ENCODE measurements at places on chromosomes 6 and 20.

- no peak for DNase-seq
Observed at GRCh38 chr6:22657352-22657980, 88.1 kb downstream of the HDGFL1 start.

DNA sequence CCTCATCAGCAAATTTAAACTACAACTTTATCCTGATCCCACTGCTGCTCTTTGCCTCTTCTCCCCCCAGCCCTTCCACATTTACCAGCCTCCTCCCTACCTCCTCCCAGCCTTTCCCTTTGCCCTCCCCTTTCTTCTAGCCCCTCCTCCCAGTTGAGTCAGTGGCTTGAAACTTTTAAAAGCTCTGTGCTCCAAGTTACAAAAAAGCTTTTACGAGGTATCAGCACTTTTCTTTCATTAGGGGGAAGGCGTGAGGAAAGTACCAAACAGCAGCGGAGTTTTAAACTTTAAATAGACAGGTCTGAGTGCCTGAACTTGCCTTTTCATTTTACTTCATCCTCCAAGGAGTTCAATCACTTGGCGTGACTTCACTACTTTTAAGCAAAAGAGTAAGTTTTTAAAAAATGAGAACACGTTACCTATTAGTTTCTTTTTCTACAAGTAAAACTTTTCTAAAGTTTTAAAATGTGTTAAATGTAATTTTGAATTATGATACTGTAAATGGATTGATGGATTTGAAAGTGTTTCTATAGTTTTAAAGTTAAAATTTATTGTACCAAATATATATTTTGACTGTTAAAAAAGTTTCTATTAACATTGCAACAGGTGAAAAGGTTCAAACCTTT is at the start of gene GJA1:
Gene GJA1 (plus strand): TSS at position 203 of the 626 bp plus-strand sequence. CDS start 11,202 bp downstream, outside the sequence.
- no peak for DNase-seq

GRCh38 chr20:62726716-62727583 is 18.3 kb downstream of the NTSR1 start:
- no peak for DNase-seq

- DNase-seq = no peak
Observed at GRCh38 chr20:14343491-14344065, 6.2 kb upstream of the FLRT3 start.

DNA sequence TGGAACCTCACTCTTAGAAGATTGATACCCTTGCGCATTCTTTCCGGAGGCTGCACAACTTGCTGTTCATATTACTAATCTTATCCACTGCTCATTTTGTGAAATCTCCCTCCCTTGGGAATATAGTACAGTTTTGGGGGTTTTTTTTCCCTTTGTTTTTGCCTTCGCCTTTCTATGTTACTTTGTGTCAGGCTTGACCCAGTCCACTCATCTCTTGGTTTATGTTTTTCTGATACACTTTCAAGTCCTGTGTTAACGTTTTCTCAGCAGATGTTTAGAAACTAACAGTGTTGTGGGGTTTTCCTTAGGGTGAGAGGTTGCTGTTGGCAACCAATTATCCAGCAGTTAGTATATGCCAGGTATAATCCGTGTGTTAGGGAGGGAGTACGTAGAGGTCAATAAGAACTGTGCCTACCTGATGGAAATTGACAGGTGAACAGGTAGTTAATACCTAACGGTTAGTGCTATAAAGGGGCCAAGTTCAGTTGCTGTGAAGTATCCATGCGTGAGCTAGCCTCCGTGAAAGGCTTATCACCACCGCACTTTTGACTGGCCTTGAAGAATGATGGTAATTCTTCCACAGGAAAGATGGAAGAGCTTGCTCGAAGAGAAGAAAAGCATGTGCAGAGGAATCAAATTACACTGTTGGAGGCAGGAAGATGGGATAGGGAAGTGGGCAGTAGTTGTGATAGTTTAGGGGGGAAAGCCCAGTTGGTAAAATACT is 1.4 kb downstream of the NFYA start:
- DNase-seq = no peak

Data from liver (tissue), 10 donors.